ENCODE measurements at places on chromosomes 13 and 19.

- DNase-seq, result no peak
Observed at GRCh38 chr13:35992964-35993363, 138.2 kb downstream of the DCLK1 start.

- no peak for DNase-seq
Observed at GRCh38 chr13:95470574-95471366, 81.8 kb upstream of the CLDN10 start.

DNA sequence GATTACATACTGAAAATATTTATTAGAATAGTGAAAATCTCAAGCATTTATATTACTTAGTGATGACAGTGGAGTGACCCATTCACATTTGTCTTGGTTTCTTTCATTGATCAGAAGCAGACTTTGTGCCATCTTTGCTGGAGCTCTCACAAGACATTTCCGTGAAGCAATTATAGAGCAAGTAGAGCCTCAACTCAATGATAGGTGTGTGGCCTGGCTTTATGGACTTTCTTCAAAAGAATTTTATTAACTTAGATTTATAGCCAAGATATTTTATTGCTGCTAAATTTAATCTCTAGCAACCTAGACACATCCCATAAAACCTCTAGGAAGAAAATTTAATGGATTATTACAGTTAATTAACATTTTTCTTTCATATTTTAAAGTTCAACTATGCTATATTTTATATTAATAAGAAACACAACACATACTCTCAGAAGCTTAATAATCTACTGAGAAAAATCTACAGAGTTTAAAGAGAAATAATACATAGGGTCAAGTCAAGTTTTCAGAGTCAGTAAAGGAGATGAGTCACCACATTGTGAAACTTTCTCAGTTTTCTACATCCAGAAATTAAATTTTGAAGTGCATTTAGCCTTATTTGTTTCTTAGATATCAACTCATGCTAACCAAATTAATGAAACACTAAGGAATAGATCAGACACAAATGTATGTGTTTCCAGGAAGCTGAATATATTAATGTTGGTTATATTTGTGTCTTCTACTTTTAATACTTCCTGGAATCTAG, 160.5 kb downstream of the LACC1 start:
- DNase-seq, result no peak

DNA sequence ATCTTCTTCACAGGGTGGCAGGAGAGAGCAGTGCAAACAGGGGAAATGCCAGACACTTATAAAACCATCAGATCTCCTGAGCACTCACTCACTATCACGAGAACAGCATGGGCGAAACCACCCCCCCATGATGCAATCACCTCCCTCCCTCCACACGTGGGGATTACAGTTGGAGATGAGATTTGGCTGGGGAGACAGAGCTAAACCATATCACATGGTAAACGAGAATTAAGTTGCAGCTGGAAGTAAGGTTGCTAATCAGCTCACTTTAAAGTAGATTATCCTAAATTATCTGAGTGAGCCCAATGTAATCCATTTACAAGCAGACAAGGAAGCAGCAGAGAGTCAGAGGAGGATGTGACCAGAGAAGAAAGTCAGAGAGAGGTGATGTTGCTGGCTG, 102.2 kb upstream of the IPO5 start:
- no peak for DNase-seq

DNA sequence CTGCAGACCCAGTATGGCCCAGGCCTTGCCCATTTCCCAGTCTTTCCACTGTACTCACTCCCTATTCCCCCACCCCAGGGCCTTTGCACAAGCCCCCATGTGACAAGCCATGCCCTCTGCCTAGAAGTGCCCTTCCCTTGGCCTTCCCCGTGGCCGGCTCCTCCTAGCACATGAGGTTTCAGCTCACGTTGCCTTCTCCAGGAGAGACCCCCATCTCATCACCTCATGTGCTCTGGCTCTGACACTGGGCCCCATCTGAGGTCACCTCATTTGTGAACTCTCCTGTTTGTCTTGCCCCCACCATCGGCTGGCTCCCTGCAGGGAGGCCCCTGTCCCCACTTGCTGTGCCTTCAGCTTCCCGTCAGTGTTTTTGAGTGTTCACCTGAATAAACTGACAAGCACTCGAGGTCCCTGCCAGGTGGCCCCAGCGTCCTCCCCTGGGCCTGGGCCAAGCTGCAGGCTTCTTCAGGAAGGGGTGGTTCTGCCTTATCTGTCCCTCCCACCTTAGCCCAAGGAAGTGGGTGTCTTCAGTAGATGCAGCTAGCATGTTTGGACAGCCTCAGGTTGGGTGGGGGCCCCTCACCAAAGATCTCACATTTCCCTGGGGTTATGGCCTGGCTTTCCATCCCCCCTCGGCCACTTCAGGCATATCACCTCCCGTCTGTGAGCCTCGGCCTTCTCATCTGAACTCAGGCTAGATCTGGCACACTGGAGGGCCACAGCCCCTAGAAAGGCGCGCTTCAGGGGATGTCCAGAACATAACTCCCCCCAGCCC, 3.8 kb upstream of the SLC25A42 start:
- DNase-seq, result no peak

DNA sequence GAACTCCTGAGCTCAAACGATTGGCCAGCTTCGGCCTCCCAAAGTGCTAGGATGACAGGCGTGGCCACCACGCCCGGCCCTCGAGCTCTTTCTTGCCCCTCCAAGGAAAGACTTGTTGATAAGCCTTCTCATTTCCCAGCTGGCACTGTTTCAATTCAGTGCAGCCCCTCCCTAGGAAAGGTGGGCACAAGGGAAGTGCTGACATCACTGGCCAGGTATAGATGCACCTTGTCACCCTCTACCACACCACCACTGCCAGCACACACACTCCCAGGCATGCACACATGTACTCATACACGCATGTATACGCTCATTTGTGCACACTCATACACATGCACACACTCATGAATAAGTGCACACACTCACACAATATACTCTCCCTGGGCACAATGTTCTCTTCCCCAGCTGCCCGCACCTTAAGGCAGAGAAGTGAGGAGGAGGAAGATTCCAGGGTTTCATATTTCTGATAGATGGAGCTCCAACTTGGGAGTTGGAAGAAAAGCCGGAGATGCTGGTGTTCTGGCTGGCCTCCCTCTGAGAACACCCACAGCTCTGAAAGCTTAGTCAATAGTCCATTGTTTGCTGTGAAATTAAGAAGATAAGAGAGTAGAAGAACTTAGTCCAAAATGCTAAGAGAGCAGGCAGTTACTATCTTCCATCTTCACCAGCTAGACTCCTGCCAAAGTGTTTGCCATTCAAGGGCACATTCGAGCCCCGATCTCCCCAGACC, 196.7 kb downstream of the FOXO1 start:
- no peak for DNase-seq

DNA sequence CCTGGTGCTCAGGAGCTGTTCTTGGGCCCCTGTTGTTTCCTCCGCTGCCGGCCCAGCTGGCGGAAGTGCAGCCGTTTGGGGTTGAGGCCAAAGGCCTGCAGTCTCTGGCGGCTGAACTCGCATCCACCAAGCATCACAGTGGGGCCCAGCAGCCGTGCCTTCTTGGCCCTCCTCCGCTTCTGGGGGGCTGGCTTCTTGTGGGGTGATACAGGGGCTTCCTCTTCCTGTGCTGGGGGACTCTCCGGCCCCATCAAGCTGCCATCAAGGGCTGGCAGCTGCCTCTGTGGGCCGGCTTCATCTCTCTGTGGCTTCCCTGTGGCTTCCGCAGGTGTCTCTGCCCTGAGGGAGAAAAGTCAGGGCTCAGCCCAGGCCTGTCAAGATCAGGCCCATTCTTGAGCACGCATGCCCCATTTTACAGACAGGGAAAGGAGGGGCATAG, 10.3 kb downstream of the ATG4D start:
- DNase-seq, result no peak

GRCh38 chr19:3975637-3976087, 4.8 kb upstream of the DAPK3 start:
- no peak for DNase-seq

DNA sequence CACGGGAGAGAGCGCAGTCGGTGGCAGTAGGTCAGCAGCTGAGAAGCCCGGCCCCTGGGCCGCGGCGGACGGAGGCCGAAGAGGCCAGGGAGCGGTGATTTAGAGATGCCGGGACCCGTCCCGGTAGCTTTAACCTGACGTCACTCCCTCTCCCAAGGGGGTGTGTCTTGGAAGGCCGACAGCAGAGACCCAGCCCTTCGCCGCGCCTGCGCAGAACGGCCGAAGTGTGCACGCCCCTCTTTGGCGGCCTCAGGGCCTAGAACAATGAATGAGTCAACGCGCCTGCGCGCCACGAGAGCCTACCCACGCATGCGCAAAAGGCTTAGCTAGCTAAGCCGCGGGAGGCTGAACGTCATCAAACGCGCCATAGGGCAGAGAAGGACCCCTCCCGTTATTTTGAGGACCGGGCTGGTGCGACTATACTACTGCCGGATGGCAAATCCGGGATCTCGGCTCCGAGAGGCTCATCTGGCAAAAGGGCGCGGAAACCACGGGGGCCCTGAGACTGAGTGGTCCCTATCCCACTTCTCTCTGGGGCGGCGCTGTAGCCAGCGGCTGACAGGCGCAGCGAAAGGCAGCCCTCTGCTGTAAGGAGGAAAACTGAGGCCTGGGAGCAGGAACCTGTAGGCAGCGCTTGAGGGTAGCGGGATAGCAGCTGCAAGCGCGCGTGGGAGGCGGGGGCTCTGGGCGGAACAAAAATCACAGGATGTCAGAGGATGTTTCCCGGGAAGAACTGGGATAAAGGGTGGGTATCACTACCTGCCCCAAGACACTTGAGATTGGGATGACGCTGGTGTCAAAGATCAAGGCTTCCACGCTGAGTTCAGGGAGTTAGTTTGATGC, at the start of the genes IRGQ and ZNF576:
Gene IRGQ (minus strand): TSS at position 136 of the 843 bp plus-strand sequence. CDS start 796 bp downstream, outside the sequence.
Gene ZNF576 (plus strand): TSS at position 597 of the 843 bp plus-strand sequence. CDS start 514 bp downstream, outside the sequence.
- peak; percentile 100 for DNase-seq

Data from nephron progenitor cell (in vitro differentiated cells).